ENCODE measurements at places on chromosomes 2 and 18.

GRCh38 chr2:101121174-101121573 is 30.0 kb downstream of the TBC1D8 start:
- no peak for DNase-seq

GRCh38 chr2:209734805-209735204 is 36.8 kb upstream of the UNC80 start:
- DNase-seq, result no peak

DNA sequence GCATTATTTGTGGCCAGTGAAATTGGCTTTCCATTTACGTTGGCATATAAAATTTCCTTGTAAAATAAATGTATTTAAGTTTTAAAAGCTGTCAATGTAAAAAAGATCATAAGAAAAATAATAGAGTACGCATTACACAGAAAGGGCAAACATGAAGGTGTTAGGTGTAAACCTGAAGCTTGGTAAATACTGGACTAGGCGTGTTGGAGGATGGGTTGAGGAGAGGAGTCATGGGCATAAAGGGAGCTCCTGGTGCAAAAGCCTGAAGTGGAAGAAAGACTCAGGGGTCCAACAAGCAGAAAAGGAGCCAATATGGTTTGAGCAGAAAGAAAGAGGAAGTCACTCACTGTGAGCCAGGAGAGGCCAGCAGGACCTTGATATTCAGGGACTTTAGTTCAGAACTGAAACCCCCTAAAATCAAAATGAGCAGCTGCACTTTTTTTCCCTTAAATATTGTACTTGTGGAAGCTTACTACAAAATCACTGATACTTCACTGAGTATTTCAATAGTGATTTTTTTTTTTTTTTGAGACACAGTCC is 24.4 kb downstream of the SP5 start:
- no peak for DNase-seq

GRCh38 chr2:179985163-179985820 is 21.8 kb downstream of the CWC22 start:
- DNase-seq, result no peak

All from fibroblast of skin of abdomen (primary cell).